ENCODE measurements at places on chromosomes 11 and 22.

DNA sequence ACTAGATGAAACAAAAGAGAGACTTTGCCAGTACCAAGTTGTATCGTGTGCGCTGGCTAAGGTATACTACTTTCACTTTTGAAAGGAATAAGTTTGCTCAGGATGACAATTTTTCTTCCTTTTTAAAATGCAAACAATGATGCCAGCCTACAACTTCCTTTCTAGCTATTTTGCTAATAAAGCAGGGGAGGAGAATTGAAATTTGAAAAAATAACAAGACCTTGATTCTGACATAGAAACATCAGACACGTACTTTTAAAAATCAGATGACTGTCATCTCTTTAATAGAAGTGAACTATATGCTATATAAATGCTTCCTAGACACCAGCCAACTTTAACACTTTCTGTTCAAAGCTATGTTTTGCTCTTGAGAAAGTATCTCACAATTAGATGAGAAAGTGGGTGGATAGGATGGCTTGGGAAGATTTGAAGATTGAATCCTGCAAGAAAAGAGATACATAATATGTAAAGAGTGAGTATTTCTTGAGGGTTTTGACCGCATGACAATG is 41.7 kb upstream of the BLID start:
- H3K36me3 ChIP-seq, result no peaks in the 10 kb centered on the region
- H3K27me3 ChIP-seq, result no peaks in the 10 kb centered on the region
- peak overlapping the region; percentile 87 for H3K27ac ChIP-seq
- peak; percentile 67 for DNase-seq

DNA sequence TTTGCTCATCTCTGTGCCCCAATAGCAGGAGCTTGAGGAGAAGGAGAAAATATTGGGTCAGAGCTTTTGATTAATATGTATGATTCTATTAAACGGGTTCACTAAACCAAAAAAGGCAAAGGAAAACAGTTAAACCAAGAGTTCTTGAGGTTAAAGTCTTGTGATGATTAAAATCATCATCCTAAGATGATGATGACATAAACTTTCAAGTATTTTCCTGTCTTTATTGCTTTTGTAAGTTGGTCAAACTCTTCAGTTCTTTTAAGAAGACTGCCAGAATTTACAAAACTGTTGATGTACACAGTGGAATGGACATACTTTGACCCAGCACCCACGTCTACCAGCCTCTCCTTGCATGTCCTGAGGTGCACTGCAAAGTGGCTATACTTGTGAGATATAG is 41.0 kb downstream of the FDX1 start:
- no peak overlapping the region for H3K27ac ChIP-seq
- no peak overlapping the region for H3K4me3 ChIP-seq
- H3K36me3 ChIP-seq, result peaks cover 2% of the 10 kb centered on the region
- no peaks in the 10 kb centered on the region for H3K27me3 ChIP-seq
- H3K4me1 ChIP-seq, result peaks cover 10% of the 10 kb centered on the region

DNA sequence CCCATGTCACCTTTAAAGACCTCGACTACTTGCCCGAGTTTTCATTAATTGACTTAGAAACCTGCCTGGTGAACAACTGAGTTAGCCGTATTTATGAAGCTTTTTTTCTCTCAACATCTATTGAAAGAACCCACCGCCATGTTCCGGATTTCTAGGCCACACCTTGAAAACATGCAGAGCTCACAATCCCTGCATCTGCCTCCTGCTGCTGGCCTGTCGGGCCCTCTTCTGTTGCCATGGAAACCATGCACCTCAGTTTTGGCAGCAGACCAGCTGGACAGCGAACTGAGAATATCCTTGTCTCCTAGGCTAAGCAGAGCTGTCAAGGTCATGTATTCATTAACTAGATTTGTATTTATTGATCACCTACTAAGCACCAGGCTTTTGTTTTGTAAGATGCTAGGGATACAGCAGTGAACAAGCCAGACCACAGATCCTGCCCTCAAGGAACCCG is 4.3 kb upstream of the PATZ1 start:
- no peak overlapping the region for H3K4me3 ChIP-seq
- H3K27me3 ChIP-seq, result no peaks in the 10 kb centered on the region
- no peaks in the 10 kb centered on the region for H3K36me3 ChIP-seq

DNA sequence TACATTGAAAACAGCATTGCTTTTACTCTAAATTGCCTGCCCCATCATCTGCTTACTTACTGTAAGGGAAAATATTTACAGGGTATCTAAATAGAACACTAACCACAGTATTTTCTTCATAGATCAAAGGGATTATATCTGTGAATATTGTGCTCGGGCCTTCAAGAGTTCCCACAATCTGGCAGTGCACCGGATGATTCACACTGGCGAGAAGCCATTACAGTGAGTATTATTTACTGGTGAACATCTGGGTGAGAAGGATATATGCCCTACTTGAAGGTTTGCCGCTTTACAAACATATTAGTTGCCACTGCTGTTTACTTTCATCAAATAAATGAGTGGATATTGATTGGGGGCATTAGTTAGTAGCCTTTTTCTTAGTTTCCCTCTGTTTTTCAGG is 5.9 kb upstream of the CNTF start:
- no peak overlapping the region for H3K27ac ChIP-seq
- H3K4me3 ChIP-seq, result no peak overlapping the region
- no peaks in the 10 kb centered on the region for H3K4me1 ChIP-seq
- no peaks in the 10 kb centered on the region for H3K27me3 ChIP-seq
- peaks cover 40% of the 10 kb centered on the region for H3K36me3 ChIP-seq
- peak; percentile 15 for DNase-seq

DNA sequence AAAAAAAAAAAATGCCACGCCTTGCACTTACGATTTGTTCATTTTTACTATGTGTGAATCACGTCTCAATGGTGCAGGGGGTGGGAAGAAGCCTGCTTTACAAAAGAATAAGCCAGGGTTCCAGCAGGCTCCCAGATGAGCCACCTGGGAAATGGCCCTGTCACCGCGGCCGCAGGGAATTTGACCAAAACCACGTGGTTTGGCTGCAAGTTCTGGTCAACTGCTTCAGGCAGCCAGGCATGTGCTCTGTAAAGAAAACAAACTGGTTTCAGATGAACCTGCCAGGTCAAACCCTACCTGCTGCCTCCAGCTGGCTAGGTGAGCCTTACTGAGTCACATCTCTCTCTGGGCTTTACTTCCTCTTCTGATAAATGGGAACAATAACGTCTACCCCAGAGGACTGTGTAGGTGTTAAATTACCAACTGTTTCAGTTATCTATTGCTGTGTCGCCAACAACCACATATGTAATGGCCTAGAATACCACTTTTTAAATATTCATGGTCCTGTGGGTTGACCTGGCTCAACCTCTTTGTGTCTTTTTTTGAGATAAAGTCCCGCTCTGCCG is 30.5 kb upstream of the GCAT start:
- H3K4me1 ChIP-seq, result peaks cover 14% of the 10 kb centered on the region
- H3K27me3 ChIP-seq, result peaks cover 1% of the 10 kb centered on the region
- DNase-seq, result peak; percentile 49
- no peak overlapping the region for H3K4me3 ChIP-seq

GRCh38 chr11:107573438-107573837 is 7.9 kb upstream of the ALKBH8 start:
- no peaks in the 10 kb centered on the region for H3K27me3 ChIP-seq
- H3K36me3 ChIP-seq, result no peaks in the 10 kb centered on the region
- no peaks in the 10 kb centered on the region for H3K4me1 ChIP-seq
- H3K4me3 ChIP-seq, result no peak overlapping the region
- H3K27ac ChIP-seq, result no peak overlapping the region

DNA sequence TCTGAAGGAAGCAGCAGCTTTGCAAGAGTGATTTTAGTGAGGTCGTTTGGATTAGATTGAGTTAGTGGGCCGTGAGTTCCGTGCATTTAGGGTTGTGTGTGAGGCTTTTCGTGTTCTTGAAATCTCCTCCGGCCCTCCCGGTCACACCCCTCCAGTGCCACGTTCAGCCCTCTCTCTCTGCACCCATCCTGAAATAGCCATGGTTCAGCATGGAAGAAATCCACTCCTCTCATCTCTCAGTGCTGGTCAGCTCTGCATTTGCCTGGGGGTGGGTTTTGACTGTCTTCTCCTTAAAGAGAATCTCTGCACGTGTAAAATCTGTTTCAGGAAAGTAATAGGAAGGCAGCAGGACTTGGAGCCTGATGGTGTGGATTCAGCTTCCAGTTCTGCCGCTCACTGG is 19.8 kb downstream of the BARX2 start:
- DNase-seq, result no peak
- H3K4me3 ChIP-seq, result no peak overlapping the region
- peaks cover 4% of the 10 kb centered on the region for H3K27me3 ChIP-seq
- H3K4me1 ChIP-seq, result no peaks in the 10 kb centered on the region
- no peak overlapping the region for H3K27ac ChIP-seq

DNA sequence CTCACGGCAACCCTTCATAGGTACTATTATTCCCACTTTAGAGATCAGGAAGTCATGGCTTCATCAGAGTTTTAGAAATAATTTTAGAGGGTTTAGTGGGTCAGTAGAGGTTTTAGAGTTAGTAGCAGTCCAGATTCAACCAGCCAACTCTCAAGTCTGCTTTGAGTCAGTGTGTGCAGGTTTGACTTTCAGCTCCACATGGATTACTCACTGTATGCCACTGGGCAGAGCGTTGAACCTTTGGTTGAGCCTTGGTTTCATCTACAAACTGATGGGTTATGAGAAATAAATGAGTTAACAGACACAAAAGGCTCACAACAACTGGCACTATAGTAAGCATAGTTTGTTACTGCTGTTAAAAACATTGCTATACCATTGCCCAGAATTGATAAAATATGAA is 19.0 kb upstream of the TP53AIP1 start:
- H3K4me1 ChIP-seq, result no peaks in the 10 kb centered on the region
- peaks cover 5% of the 10 kb centered on the region for H3K36me3 ChIP-seq
- no peaks in the 10 kb centered on the region for H3K27me3 ChIP-seq
- H3K27ac ChIP-seq, result no peak overlapping the region
- no peak for DNase-seq

DNA sequence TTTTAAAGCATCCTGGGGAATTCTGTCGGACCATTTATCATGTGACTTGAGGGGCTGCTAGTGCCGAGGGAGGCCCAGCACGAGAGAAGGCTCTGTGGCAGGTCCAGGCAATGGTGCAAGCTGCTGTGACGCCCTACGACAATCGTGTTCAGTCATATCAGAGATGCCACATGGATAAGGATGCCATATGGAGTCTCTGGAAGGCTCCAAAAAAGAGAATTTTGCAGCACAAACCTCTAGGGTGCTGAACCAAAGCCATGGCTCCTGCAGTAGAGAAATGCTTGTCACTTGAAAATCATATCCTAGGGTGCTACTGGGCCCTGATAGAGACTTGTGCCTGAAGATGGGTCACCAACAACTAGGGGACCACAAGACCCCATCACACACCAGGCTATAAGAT is 6.7 kb upstream of the CD6 start:
- no peaks in the 10 kb centered on the region for H3K4me1 ChIP-seq
- H3K36me3 ChIP-seq, result no peaks in the 10 kb centered on the region
- no peak for DNase-seq
- H3K4me3 ChIP-seq, result no peak overlapping the region
- H3K27me3 ChIP-seq, result no peaks in the 10 kb centered on the region

DNA sequence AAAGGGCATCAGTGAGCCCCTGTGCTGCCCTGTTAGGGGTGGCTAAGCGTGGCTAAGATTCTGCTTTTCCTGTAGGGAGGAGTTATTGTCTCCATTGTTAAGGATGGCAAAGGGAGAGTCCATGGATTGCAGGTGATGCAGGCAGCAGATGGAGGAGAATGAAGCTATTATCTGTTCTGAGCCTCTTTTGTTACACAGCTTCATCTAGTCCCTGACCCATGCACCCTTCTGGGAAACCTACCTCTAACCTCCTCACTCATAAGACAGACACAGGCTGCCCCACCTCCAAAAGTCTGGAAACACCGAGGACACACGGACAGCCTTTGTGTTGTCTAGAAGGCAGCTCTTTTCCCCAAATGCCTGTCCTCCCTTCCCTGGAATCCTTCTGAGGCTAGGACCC is 13.7 kb downstream of the SMIM38 start:
- DNase-seq, result no peak
- no peaks in the 10 kb centered on the region for H3K36me3 ChIP-seq
- no peak overlapping the region for H3K4me3 ChIP-seq
- no peaks in the 10 kb centered on the region for H3K27me3 ChIP-seq

GRCh38 chr11:3002871-3003270 is 10.7 kb upstream of the NAP1L4 start:
- H3K27me3 ChIP-seq, result no peaks in the 10 kb centered on the region
- no peak for DNase-seq
- no peak overlapping the region for H3K4me3 ChIP-seq
- H3K36me3 ChIP-seq, result peaks cover 54% of the 10 kb centered on the region
- H3K4me1 ChIP-seq, result peaks cover 18% of the 10 kb centered on the region

- no peak overlapping the region for H3K27ac ChIP-seq
- H3K27me3 ChIP-seq, result no peaks in the 10 kb centered on the region
- no peak overlapping the region for H3K4me3 ChIP-seq
- peaks cover 26% of the 10 kb centered on the region for H3K4me1 ChIP-seq
- peaks cover 34% of the 10 kb centered on the region for H3K36me3 ChIP-seq
Measured at GRCh38 chr11:57493507-57494503, 21.7 kb downstream of the SLC43A1 start.

GRCh38 chr22:45064313-45065278 is 54.8 kb upstream of the PHF21B start:
- no peak overlapping the region for H3K4me3 ChIP-seq
- H3K27ac ChIP-seq, result no peak overlapping the region
- H3K36me3 ChIP-seq, result no peaks in the 10 kb centered on the region
- H3K27me3 ChIP-seq, result peaks cover 2% of the 10 kb centered on the region
- DNase-seq, result no peak

- peaks cover 10% of the 10 kb centered on the region for H3K4me1 ChIP-seq
- peak; percentile 38 for DNase-seq
- H3K27ac ChIP-seq, result no peak within 1 kb of the TSS
- peak within 1 kb of the TSS; percentile 48 for H3K4me3 ChIP-seq
- H3K36me3 ChIP-seq, result no peaks in the 10 kb centered on the region
- peaks cover 37% of the 10 kb centered on the region for H3K27me3 ChIP-seq
Measured at GRCh38 chr11:33375688-33376311, 118.6 kb downstream of the HIPK3 start.

GRCh38 chr11:43550714-43551113 is 129.8 kb upstream of the HSD17B12 start:
- H3K36me3 ChIP-seq, result no peaks in the 10 kb centered on the region
- H3K27me3 ChIP-seq, result peaks cover 51% of the 10 kb centered on the region
- no peak for DNase-seq
- H3K4me3 ChIP-seq, result no peak overlapping the region

Data from muscle of leg (tissue), 16 donors.